ENCODE measurements at places on chromosomes 1 and 21.

- DNase-seq, result no peak
Observed at GRCh38 chr21:39976800-39977199, 109.6 kb downstream of the PCP4 start.

- DNase-seq, result no peak
Observed at GRCh38 chr21:39007532-39007931, 175.7 kb downstream of the PSMG1 start.

GRCh38 chr1:230398856-230399255 lies 27.3 kb downstream of the PGBD5 start:
- DNase-seq, result no peak

GRCh38 chr1:210201681-210202080 lies 30.9 kb upstream of the SERTAD4 start:
- DNase-seq, result no peak

- no peak for DNase-seq
Observed at GRCh38 chr21:26506956-26507355, 66.1 kb downstream of the CYYR1 start.

Data from activated T-cell treated with anti-CD3 and anti-CD28 coated beads, Interleukin-2, amount 50 U/mL, for 48 hours (primary cell).